Endodermal cell (in vitro differentiated cells): ENCODE measurements at places on chromosomes 1 and 21. TPM values are rescaled to one million over a fixed set of nuclear protein-coding genes. Genes with fewer than 3 reads are reported as not detected.
A peak's percentile ranks its signal among the peaks of the same experiment; 100 is the strongest.

DNA sequence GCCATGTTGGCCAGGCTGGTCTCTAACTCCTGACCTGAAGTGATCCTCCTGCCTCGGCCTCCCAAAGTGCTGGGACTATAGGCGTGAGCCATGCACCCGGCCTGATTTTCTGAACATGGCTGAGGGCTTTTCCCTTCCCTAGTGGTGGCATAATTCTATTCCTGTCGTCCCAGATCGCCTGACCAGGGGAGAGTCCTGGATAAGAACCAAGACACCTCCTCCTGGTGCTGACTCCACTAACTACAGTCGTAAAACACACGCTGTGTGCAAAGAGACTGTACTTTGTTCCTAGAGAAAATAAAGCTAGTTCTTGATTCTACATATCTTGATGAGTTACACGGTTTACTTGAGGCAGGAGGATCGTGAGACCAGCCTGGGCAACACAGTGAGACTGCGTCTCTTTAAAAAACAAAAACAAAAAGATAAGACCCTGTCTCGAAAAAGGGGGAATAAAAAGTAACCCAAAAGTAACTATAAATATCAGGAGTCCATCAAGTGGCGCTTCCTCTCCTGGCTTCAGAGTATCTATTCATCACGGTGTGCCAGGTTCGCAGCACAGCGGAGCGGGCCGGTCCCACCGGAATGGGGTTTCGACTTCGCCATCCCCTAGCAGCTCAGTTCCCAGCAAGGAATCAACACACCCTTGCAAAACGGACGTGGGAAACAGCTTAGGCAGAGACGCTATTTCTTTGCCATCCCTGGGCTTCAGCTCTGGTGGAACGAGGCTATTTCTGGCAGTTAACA is 973 bp downstream of the SDF4 start:
- DNase-seq: no peak

EVA1C gene
- total RNA-seq: not detected in 3 replicates

TRIM45 gene
- total RNA-seq: 13.4 and 14.7 TPM in 2 replicates

- DNase-seq: no peak
Measured at GRCh38 chr1:113868387-113869083, 3.0 kb downstream of the PTPN22 start.

- DNase-seq: peak; percentile 79
Measured at GRCh38 chr1:152141971-152142584, 16.9 kb downstream of the RPTN start.
